ENCODE measurements at places on chromosomes 11 and 22.

DNA sequence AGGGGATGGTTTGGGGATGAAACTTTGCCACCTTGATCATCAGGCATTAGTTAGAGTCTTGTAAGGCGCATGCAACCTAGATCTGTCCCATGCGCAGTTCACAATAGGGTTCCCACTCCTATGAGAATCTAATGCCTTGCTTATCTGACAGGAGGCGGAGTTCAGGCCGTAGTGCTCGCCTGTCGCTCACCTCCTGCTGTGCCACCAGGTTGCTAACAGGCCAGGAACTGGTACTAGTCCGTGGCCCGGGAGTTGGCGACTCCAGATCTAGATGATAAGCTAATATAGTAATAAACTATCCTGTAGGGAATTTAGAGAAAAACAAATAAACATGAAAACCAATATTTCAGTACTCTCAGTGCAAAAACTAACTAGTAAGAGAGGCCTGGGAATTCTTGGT is 155.4 kb upstream of the ANO5 start:
- DNase-seq: no peak

GRCh38 chr11:84886344-84886743 is 740.8 kb downstream of the DLG2 start:
- no peak for DNase-seq

- no peak for DNase-seq
These were observed 7.6 kb downstream of the CLPB start for GRCh38 chr11:72426758-72427157.

GRCh38 chr22:26979294-26979693 is 321.9 kb downstream of the MIAT start:
- DNase-seq: no peak

DNA sequence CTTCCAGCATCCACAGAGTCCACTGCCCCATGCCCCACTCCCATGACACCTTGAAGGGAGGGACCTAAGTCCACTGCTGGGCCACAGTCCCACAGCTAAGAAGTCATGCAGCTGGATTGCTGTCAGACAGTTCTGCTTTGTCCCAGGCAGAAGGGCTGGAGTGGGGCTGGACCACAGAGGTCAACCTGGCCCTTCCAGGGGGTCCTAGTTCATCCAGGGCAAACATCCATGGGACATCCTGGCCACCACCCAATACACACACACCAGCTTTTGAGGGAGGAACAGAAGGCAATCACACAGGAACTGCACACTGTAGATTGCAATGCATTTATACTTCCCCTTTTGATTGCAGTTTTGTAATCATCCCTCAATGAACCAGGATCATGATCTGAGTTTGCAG is 11.3 kb upstream of the APOL4 start:
- no peak for DNase-seq

DNA sequence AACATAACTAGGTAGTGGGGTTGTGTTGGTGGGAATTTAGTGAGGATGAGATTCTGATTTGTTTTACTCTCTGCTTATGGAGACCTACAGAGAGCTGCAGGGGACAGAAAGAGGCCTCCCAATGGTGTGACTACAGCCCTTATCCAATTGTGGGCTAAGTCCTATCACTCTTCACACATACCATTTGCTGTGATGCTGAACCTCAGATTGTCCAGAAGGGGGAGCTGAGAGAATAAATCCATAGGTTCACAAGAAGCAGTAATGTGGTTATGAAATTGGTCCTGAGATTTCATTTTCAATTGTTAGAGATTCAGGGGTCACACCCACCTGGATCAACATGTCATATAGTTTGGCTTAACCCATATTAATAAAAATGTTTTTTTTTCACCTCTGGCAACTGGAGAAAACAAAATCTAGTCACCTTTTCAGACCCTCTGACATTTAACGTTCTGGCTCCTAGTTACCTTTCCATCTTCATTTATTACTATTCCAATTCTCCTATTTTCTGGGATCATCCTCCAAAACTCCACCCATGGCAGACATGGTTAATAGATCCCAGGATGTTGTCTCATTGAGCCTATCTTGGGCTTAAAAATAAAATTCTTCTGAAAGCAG is 53.3 kb upstream of the PTPN5 start:
- no peak for DNase-seq

All from stimulated activated CD8-positive, alpha-beta memory T cell treated with anti-CD3 and anti-CD28 coated beads, Interleukin-15, amount 100 ng/mL, for 48 hours (primary cell).